ENCODE measurements at places on chromosomes 2 and 18.

DNA sequence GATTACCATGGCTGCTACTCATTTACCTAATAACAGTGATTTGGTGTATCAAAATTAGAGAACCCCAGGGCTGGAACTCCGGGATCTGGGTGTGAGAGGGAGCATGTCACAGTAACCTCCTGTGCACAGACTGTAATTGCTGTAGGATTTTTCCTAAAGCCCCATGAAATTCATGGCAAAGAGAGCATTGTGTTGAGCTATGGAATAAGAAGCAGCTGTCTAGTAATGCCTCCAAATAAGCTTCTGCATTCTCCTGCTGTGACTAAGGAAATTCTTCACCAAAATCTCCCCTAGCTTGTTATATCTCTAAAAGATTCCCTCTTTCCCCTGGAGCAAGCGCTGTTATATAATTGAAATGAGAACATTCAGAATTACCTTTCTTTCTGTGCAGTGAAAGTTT, 158.1 kb upstream of the SPATS2L start:
- DNase-seq, result no peak

DNA sequence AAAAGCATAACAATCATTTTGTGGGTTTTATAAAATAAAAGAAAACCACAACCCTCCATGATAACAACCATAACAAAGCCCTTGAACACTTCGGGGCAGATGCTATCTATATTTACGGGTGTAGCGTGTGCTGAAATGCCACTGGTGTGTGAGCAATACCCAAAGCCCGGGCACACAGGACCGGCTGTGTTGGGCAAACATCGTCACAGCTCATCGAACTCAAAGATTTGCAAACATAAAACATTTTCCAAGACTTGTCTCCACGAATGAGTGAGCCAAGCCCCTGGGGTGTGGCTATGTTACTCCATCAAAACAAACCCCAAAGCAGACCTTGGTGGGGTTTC, 290.2 kb downstream of the LPIN1 start:
- DNase-seq, result no peak

- no peak for DNase-seq
Observed at GRCh38 chr2:173196080-173196479, 120.4 kb downstream of the MAP3K20 start.

DNA sequence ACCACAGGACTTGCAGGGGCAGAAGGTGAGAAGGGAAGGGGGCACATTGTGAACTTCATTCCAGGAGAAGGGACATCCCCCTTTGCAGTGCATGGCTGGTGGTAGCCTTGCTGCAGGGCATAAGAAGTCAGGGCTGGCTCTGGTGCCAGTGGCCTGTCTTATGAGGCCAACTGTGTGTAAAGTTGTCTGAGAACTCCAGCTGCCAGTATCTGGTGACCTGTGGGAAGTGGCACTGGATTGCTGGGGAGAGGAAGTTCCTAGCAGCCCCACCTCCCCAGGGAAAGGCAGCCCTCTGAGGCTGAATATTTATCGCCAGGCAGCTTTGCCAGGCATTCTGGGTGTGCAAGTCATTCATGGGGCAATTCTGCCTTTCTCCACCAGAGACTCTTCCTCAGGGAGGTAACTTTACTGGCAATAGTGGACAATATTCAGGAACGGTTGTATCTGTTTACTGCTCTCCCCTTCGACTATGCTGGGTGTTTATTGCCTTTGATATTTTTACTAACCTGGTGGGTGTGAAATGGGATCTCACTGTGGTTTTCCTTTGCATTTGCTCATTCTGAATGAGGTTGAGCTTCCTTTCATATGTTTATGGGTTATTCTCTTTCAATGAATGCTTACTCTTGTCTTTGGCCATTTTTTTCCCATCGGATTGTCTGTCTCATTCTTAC, 12.3 kb downstream of the TRPM8 start:
- DNase-seq, result no peak

- DNase-seq, result no peak
Observed at GRCh38 chr2:19937004-19937403, 35.2 kb upstream of the TTC32 start.

DNA sequence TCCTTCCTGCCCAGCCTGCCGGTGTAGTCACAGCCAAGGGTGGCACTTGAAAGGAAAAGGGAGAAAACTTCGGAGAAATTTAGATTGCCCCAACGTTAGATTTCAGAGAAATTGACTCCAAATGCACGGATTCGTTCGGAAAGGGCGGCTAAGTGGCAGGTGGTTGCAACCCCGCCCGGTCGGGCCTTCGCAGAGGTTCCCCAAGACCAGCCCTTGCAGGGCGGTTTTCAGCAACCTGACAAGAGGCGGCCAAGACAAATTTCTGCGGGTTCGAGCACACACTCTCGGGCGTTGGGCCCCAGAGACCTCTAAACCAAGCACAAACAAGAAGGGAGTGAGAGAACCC, 4.8 kb downstream of the ONECUT2 start:
- DNase-seq, result no peak

GRCh38 chr18:32542221-32542798, 71.6 kb upstream of the GAREM1 start:
- no peak for DNase-seq

- no peak for DNase-seq
Observed at GRCh38 chr18:74351354-74351753, 35.7 kb downstream of the C18orf63 start.

DNA sequence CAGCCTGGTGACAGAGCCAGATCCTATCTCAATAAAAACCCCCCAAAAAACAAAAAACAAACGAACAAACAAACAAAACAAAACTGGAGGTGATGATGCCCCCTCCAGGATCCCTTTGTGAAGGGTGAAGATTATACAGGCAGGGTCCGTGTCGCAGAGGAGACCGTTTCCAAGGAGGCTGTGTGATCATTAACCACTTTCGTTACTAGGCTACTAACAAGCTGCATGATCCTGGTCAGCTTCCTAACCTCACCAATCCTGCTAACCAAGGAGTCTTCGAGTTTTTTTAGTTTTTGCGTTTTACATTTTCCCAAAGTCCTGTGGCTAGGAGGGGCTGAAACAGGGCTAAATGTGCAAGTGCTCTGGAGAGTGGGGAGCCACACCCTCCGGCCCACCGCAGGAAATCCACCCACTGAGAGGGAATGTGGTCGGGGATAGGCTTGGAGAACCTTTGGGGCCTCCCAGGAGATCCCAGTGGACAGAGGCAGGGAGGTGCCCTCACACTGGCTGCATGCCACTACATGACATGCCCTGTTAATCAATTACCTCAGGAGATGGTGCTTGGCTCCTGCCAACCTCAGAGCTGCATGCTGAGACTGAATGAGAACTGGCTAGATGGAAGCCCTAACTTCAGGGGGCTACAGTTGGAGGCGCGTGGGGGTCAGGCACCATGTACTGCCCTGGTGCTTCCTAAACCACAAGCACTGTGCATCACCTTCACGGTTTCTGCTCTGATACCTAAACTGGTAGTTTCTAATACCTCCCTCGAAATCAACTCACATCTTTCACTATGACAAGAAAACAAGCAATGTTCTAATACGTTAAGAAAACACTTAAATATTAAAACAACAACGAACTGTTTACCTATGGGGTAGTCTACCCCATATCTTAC, 67.5 kb upstream of the RGPD5 start:
- DNase-seq, result no peak

DNA sequence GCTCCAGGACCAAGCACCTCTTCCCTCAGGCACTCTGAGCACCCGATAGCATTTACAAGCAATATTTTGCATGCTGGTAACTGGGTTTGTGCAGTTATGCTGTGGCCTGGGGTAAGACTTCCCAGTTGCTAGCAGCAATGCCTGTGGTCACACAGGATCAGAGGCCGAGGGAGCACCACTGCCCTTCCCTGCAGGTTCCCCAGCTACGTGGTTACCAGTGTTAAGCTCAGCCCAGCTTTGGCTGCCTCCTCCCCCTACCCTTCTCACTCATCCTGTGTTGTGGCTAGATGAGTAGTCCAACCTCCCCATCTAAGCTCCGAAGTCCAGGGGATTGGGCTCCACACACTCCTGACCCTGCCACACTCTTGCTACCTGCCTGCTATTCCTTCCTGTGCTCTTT, 141.1 kb downstream of the CELF4 start:
- DNase-seq, result no peak

DNA sequence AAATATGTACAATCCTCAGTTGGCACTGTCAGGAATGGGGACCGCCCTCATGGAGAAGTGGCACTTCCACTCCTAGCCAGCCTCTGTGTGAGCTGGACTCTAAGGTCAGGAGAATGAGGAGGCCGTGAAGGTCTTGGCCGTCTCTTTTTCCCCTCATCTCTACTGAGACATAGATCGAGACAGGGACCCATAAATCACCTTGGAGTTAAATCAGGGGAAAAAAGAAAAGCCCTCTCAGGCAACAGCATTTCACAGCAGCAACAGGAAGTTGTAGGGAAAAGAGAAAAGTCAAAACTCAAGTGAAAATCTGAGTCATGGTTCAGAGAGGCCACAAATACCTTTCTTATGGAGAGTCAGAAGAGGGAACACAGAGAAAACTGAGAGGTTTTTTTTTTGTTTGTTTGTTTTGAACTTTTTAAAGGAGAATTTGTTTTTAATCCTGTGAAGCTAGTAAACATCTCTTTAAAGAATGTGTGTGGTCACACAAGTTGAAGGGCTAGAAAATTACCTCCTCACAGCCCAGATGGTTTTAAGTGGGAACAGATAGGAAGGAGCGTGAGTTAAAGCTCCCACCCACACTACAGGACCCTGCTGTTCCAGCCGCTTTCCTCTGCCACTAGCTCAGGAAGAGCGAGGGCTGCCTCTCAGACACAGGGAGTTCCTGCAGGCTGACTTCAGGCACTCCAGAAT, 30.6 kb upstream of the CYP1B1 start:
- no peak for DNase-seq

DNA sequence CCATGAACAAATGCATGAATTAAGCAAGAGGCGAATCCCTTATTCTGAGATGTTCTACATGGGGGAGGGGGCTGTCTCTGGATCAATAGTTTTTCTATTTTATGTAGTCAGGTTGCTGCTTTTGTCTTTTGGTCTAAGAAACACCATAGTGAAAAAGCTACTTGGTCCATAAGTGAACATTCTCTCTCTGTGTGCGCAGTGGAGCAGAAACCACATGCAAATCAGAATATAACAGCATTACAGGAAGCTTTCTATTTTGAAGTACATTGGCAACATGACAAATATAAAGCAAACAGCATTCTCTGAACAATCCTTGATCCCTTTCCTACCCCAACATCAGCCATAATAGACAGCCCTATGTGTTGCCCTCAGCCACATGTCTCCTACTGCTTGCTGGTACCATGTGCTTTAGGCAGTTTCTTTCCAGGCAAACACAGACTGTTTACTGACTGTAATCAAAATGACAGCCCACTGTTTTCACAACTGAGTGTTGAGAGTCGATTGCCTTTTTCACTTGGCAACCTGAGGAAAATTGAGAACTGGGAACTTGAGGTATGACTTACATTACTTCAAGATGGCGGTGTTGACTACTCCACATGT, 10.6 kb downstream of the SCN3A start:
- DNase-seq, result no peak

- no peak for DNase-seq
Observed at GRCh38 chr2:223052548-223053483, 826 bp downstream of the KCNE4 start.

GRCh38 chr2:44479127-44479887, 117.6 kb downstream of the CAMKMT start:
- peak; percentile 70 for DNase-seq

DNA sequence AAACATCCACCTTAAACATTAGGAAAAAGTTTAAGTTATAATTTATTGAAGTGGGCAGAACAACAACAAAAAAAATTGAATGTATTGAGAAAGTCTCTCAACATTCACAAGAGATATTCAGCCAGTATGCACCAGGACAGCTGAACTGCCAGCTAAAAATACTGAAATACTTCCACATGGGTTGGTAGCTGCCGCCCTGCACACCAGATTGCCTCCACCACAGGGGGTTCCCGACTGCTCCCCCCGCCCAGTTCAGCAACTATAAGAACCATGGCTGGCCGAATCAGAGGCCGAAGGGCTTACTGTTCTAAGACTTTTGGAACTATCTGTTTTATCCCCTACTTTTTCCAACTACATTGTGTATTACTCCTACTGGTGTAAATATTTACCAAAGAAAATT, 150.0 kb upstream of the LRP1B start:
- no peak for DNase-seq

- no peak for DNase-seq
Observed at GRCh38 chr2:233267516-233268245, 16.2 kb downstream of the ATG16L1 start.

GRCh38 chr2:39676342-39676741, 10.6 kb downstream of the TMEM178A start:
- no peak for DNase-seq

- DNase-seq, result no peak
Observed at GRCh38 chr2:178205853-178206521, 11.7 kb downstream of the OSBPL6 start.

DNA sequence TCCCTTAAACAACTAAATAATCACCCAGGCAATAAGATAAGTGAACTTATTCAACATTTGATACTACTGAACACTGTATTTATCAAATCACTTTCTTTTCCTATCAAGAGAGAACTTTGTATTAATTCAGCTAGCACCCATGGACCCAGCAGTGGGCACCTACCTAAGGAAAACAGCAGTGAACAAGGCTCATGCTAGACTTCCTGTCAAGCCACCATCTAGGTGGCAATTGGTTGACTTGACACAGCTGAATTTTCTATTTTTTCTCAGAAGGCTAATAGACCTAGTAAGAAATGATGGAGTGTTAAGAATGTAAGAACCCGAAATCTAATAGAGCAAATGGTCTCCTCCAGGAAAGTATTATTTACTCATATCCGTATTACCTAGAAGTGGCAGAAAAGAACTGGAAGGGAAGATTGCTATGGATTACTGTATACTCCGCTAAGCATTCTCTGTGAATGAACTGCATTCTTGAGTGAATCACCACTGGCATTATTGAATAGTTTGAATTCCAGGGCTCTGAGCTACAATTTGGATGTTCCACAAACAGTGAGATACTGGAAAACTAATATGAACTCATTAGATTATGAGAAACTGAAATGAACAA, 988.2 kb upstream of the CDH2 start:
- no peak for DNase-seq

- DNase-seq, result peak; percentile 96
Observed at GRCh38 chr2:11938196-11938595, 191.8 kb downstream of the LPIN1 start.

DNA sequence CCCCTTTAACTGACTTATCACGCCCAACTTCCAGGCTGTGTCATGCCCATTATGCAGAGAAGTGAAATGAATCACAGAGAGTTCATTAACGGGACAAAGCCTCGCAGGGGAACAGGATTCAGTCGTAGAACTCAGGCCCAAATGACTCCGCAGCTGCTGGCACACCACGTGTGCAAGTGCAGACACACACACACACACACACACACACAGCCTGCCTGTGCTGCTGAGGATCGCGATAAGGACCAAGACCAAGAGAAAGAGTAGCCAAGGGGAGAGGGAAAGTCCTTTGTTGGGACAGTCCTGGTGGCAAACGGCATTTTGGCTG, 90.0 kb upstream of the TAF1B start:
- DNase-seq, result no peak

GRCh38 chr2:1483551-1483950, 70.3 kb downstream of the TPO start:
- DNase-seq, result no peak

DNA sequence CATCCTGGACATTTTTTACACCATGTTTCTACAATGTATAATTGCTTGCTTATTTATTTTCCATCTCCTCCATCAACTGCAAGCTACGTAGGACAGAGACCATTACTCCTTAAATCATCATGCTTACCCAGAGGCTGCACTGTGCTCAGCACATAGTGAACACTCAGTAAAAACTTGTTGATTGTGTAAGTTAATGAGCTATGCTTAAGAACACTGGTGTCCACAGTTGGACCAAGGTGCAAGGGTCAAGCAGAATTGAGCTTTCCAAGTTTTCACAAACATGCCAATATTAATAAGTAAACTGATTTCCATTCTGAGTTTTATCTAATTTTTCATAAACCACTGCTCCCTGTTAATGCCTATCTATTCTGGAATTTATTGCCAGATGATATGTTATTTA, 464.2 kb upstream of the TCF4 start:
- no peak for DNase-seq

Data from SHP77 treated with DMSO at 0.1 percent for 48 hours (cell line).